ENCODE measurements at places on chromosomes 16 and 17. TPM values are rescaled to one million over a fixed set of nuclear protein-coding genes. Genes with fewer than 3 reads are reported as not detected.
A peak's percentile ranks its signal among the peaks of the same experiment; 100 is the strongest.

DNA sequence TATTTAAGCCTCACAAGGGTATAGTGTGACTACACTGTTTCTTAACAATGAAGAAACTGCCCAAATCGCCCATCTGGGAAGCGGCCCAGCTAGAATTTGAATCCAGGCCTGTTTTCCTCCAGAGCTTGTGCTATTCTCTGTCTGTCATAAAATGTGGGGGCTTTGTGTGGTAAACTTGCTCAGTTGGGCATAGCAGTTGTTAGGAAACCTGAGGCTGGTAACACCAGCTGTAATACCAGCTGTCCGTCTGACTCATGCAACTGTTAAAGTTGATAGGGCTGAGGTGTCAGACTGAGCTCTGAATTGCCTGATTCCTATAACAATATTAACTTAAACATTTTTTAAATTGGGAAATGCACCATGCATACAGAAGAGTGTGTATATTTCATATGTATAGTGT is 9.3 kb downstream of the NOD2 start:
- H3K4me1 ChIP-seq: peaks cover 1% of the 10 kb centered on the region
- H3K4me3 ChIP-seq: no peak overlapping the region
- H3K36me3 ChIP-seq: no peaks in the 10 kb centered on the region
- H3K27me3 ChIP-seq: no peaks in the 10 kb centered on the region
- H3K27ac ChIP-seq: no peak overlapping the region
- no peak for DNase-seq

DNA sequence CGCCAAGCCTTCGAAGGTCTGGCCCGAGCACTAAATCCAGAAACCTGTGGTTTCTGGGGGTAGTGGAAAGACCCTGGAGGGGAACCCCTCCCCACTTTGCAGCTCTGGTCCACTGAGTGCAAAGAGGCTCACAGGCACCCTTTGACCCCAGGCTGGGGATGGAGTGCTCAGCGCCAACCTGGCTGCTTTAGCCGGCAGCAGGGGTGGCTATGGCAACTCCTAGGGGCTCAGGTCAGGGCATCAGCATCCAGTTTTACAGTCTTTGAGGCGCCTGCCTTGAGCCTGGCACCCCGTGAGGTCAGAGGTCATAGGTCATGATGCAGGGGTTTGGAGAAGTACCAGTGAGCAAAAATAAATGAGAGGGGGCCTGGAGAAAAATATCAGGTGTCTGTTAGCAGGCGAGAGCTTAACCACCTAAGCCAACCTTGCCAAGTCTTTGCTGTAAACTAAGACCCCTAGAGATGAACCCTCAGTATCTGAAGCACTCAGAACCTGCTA is 17.9 kb downstream of the CA7 start:
- H3K4me1 ChIP-seq: no peaks in the 10 kb centered on the region
- H3K36me3 ChIP-seq: no peaks in the 10 kb centered on the region
- no peaks in the 10 kb centered on the region for H3K27me3 ChIP-seq
- no peak for DNase-seq

Gene FAAP100
- total RNA-seq: 25.1 TPM

- H3K27ac ChIP-seq: no peak overlapping the region
- no peak overlapping the region for H3K4me3 ChIP-seq
- no peaks in the 10 kb centered on the region for H3K27me3 ChIP-seq
- H3K4me1 ChIP-seq: peaks cover 5% of the 10 kb centered on the region
- H3K36me3 ChIP-seq: no peaks in the 10 kb centered on the region
- DNase-seq: no peak
Measured at GRCh38 chr16:66581246-66581952, 2.1 kb downstream of the CMTM2 start.

Gene NPB
- total RNA-seq: 1.1 TPM

DNA sequence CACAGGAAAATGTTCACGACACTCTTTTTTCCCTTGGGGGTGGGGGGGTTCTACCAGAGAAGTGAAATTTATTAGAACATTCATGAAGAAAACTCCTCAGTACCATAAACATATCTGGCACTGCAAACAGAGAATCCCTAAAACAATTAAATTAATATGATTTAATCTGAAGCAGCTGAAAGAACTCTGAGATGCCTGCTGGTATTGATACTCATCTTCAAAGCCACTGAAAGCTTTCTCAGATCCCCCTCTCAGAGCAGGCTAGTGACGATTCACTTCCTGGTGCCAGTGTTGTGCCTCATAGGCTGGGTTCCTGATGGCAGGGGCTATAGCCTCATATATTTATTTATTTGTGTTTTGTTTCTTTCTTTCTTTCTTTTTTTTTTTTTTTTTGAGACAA is 52.7 kb downstream of the MYH10 start:
- no peak overlapping the region for H3K4me3 ChIP-seq
- no peak for DNase-seq
- H3K36me3 ChIP-seq: no peaks in the 10 kb centered on the region
- no peaks in the 10 kb centered on the region for H3K27me3 ChIP-seq
- H3K4me1 ChIP-seq: no peaks in the 10 kb centered on the region

Gene PTX4
- total RNA-seq: not detected

Gene TBC1D3
- total RNA-seq: not detected

- H3K4me1 ChIP-seq: peaks cover 2% of the 10 kb centered on the region
- H3K27me3 ChIP-seq: no peaks in the 10 kb centered on the region
- no peak overlapping the region for H3K27ac ChIP-seq
- DNase-seq: no peak
- no peaks in the 10 kb centered on the region for H3K36me3 ChIP-seq
Measured at GRCh38 chr17:19372011-19372370, 6.3 kb upstream of the MAPK7 start.

DNA sequence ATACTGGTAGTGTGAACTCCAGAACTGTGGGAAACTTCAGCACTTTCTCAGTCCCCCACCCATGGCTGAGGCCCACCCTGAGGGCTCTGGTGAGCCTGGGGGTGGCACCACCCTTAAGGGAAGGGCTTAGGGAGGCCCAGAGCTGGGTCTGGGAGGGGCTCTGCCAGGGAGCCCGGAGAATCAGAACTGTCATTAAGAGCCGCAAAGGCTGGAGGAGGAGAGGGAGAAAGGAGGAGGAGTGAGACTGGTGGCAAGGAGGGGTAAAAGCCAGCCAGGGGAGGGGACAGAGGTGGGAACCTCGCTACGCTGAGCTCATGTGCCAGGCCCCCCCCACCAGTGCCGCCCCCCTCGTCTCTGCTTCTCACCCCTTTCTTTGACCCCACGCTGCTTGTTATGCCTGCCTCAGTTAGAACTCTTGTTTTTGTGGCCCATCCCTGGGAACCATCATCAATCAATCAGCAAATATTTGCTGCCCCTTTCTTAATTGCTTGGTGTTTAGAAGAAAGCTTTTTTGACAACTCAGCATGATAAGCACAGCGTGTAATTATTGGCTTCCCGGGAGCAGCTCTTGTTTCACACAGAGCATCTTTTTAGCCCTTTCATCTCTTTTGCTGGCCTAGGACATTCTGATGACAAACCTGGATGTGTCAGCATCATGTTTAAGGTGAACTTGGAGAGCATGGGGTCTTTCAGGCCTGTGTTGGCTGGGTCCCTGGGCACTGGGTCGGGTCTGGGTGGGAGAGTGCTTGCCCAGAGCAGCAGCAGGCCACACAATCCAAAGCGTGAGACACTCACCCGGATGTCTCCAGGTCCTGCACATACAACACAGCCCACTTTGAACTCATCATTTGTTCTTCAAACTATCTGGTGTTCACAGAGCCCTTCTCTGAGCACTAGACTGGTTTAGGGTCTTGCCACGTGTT is 77.7 kb downstream of the NETO2 start:
- no peak overlapping the region for H3K27ac ChIP-seq
- DNase-seq: no peak
- no peaks in the 10 kb centered on the region for H3K27me3 ChIP-seq
- H3K36me3 ChIP-seq: no peaks in the 10 kb centered on the region
- no peaks in the 10 kb centered on the region for H3K4me1 ChIP-seq
- H3K4me3 ChIP-seq: no peak overlapping the region

- no peaks in the 10 kb centered on the region for H3K36me3 ChIP-seq
- H3K4me3 ChIP-seq: no peak overlapping the region
- no peaks in the 10 kb centered on the region for H3K4me1 ChIP-seq
- H3K27me3 ChIP-seq: no peaks in the 10 kb centered on the region
Measured at GRCh38 chr17:77011173-77012011, 129.4 kb upstream of the SEC14L1 start.

DNA sequence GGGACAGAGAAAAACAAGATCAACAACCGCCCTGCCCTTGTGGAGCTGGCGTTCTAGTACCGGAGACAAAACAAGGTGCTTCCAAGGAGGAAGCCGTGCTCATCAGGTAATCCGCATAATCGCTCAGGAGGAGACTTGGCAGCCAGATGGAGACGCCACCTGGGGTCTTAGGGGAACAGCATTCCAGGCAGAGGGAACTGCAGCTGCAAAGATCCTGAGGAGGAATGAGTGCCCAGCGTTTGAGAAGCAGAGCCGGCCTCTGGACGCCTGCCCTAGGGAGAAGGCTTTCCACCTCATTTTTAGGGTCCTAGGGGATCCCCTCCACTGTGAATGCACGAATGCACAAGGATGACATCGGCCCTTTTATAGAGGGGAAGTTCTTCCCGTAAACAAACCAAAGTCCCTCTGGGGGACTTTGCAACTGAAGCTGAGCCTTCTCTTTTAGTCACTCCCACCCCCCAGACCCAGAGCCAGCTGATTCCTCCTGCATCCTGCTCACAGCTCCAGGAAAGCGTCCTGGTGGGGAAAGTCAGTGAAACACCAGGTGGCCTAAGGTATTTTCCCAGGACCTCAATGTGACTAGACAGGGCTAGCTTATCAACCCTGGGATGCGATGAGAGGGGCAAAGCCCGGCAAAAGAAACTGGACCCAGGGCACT is 13.2 kb upstream of the MPRIP start:
- no peak for DNase-seq
- H3K36me3 ChIP-seq: no peaks in the 10 kb centered on the region
- no peak overlapping the region for H3K4me3 ChIP-seq
- no peaks in the 10 kb centered on the region for H3K27me3 ChIP-seq

GRCh38 chr16:76683051-76683450 is 405.9 kb downstream of the CNTNAP4 start:
- no peak overlapping the region for H3K4me3 ChIP-seq
- no peaks in the 10 kb centered on the region for H3K36me3 ChIP-seq
- H3K27ac ChIP-seq: no peak overlapping the region
- H3K27me3 ChIP-seq: no peaks in the 10 kb centered on the region

DNA sequence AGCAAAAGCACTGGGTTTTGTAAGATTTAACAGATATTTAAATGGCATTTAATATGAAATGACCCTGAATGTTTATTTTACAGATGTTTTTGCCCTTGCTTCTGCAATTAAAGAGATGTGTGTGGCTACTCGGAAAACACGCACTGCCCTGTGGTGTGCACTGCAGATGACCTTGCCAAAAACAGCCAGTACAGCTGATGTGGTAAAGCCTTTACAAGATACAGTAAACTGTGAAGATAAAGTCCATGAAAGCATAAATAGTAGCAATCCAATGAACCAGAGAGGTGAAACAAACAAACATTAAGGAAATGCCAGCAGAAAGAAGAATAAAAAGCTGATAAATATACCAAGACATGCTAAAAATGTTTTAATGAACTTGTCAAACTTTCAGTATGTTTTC is 15.7 kb downstream of the CCDC43 start:
- H3K36me3 ChIP-seq: no peaks in the 10 kb centered on the region
- H3K4me1 ChIP-seq: no peaks in the 10 kb centered on the region
- no peaks in the 10 kb centered on the region for H3K27me3 ChIP-seq
- no peak overlapping the region for H3K27ac ChIP-seq

- DNase-seq: no peak
- H3K4me1 ChIP-seq: peaks cover 4% of the 10 kb centered on the region
- no peaks in the 10 kb centered on the region for H3K27me3 ChIP-seq
- no peaks in the 10 kb centered on the region for H3K36me3 ChIP-seq
- H3K4me3 ChIP-seq: no peak overlapping the region
- H3K27ac ChIP-seq: no peak overlapping the region
Measured at GRCh38 chr17:76446449-76447231, 6.3 kb downstream of the UBE2O start.

Gene KRTAP16-1
- total RNA-seq: not detected

Gene PRR11
- total RNA-seq: 2.5 TPM

- DNase-seq: no peak
- H3K4me3 ChIP-seq: no peak overlapping the region
- H3K27ac ChIP-seq: peak overlapping the region; percentile 76
- no peaks in the 10 kb centered on the region for H3K27me3 ChIP-seq
- H3K36me3 ChIP-seq: no peaks in the 10 kb centered on the region
Measured at GRCh38 chr17:41528959-41529353, 848 bp upstream of the KRT19 start.

Gene ACSM3
- total RNA-seq: 97.1 TPM

- no peak for DNase-seq
- no peaks in the 10 kb centered on the region for H3K36me3 ChIP-seq
- peak overlapping the region; percentile 17 for H3K27ac ChIP-seq
- H3K27me3 ChIP-seq: no peaks in the 10 kb centered on the region
- no peak overlapping the region for H3K4me3 ChIP-seq
- H3K4me1 ChIP-seq: peaks cover 6% of the 10 kb centered on the region
Measured at GRCh38 chr16:22353933-22354541, 20.4 kb downstream of the CDR2 start.

Measured in ovary (tissue), 10 donors.